ENCODE measurements at places on chromosomes 16 and 17.

DNA sequence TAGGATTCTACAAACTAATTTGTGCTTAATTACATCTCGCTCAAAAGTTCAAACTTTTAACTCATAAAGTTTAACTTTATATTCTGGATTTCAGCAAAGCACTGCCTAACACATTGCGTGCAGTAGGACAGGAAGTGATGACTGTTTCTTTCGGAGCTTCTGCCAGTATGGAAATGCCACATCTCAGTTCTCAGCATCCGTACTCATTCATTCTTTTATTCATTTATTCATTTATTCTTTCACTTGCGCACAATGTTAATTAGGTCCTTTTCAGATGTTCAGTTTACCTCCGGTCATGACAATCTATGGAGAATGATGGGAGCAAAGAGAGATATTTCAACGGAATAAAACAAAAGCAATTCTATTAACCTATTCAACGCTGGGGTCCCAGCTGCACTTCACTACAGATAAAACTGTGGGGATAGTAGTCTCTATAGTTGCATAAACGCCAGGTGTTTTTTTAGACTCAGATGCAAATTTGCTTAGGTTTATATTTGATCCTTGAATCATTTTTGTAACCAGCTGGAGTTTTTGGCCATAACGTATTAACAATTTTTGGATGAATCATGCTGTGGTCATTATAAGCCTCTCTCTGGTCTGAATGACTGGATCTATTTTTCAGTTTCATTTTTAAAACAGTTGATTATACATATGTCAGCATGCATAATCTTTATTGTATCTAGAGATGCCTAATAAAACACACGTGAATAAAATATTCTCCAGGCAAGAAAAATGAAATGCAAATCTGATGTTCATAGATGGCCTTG, 143.9 kb downstream of the KCNJ2 start:
- DNase-seq = no peak

DNA sequence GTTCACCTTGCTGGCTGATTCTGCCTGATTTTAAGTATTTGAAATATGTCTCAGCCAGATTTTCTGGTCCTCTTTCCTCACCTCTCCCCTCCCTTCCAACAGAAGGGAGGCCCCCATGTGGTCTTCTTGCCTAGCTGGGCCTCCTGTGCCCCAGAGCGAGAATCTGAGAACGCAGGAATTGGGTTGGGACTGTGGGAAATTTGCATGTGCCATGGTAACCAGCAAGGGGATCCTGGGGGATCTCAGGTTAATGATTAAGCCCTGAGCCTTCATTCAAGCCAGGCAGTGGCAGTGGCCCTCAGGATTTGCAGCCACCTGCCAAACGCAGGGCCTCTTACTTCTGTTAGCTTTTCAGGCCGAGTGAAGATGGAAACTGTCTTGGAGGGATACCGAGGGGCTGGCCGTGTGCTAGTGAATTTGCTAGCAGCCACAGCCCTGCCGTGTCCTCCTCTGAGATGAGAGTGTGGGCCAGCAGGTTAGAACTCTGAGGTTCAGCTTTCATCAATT, 40.2 kb downstream of the KSR1 start:
- DNase-seq = no peak

- no peak for DNase-seq
These were observed 44.1 kb downstream of the SLC7A5 start for GRCh38 chr16:87824991-87825841.

- peak; percentile 91 for DNase-seq
These were observed 65.9 kb upstream of the SDK2 start for GRCh38 chr17:73710095-73710592.

DNA sequence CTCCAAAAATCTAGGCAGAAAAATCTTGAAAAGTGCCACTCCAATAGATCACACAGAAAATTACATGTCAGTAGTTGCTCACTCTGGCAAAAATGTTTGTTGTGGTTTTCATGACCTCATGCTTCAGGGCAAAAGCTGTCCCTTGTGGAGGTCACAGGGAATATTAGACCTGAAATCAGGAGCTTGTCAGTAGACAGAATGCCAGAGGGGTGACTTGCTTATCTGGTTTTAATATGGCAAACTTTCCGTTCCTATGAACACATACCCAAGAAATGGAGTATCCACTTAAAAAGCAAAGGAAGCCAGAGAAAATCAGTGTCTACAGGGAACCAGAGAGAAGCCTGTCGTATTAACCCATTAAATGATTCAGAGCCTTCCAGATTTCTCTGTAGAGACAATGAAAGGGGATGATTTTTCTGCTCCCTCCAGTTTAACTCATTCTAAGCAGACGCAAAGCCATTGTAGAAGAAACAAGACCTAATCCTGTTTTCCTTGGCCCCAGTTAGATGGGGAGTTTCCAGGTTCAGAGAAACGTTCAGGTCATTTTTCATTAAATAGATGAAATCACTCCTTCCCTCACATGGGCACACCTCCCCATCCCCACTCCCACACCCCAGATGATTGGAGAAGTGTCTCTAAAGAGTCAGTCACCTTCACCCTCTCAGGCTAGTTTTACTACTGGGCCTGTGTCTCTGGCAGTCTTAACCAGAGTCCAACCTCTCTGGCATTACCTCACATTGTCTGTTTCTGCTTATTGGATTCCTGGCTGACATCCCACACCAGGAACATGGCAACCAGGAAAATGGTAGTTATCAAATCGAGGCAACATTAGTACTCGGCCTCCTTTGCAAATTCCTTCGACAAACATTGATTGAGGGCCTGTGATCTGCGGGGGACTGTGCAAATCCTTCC, 6.0 kb downstream of the SOX9 start:
- no peak for DNase-seq

GRCh38 chr17:55776271-55776670, 25.4 kb downstream of the PCTP start:
- DNase-seq = no peak

DNA sequence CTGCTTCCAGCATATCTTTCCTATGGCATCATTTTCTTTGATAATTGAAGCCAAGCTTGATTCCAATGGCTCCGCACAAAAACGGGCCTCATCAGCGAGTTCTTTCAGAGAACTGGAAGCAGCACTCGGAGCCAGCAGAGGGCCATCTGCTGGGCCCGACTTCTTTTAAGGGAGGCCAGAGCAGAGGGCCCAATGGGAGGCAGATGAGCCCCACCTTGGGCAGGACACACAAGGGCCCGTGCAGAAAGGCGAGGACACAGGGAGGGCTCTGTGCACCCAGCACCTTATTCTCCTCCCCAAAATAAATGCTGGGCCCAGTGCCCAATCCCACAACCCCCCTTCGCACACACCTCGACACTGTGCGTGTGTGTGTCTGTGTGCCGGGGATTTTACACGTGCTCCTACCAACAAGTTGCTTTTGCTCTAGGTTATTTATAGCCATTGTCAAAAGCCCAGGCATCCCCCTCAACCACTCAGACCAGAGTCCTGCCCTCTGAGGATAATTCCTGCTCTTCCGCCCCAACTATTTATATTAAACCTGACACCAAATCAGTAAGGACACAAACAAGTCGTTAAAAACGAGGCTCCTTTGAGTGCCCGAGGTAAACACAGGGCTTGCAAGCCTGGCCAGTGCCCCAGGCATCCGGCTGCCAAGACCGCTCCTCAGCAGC, 6.8 kb downstream of the AXIN2 start:
- no peak for DNase-seq

DNA sequence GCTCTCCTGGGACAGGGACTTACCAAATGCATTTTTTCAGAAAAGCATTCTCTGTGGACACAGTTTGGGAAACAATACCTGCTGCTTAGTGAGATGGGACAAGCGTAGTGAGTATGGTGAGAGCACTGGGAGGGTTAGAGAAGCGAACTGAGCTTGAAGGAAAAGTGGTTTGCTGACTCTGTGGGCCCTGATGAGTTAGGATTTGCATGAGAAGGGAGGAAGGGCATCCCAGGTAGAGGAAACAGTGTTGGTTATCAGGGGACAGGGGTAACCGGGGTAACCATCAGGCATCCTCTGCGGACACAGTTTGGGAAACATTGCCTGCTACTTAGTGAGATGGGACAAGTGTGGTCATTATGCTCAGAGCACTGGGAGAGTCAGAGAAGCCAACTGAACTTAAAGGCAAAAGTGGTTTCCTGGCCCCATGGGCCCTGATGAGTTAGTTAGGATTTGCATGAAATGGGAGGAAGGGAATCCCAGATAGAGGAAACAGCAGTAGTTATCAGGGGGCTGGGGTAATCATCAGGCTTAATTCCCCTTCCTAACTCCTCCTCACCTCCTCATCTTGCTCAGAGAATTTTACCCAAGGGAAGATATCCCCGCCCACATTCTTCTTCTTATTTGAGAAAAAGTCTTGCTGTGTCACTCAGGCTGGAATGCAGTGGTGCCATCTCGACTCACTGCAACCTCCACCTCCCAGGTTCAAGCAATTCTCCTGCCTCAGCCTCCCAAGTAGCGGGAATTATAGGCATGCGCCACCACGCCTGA, 319.3 kb downstream of the RBFOX1 start:
- DNase-seq = no peak

DNA sequence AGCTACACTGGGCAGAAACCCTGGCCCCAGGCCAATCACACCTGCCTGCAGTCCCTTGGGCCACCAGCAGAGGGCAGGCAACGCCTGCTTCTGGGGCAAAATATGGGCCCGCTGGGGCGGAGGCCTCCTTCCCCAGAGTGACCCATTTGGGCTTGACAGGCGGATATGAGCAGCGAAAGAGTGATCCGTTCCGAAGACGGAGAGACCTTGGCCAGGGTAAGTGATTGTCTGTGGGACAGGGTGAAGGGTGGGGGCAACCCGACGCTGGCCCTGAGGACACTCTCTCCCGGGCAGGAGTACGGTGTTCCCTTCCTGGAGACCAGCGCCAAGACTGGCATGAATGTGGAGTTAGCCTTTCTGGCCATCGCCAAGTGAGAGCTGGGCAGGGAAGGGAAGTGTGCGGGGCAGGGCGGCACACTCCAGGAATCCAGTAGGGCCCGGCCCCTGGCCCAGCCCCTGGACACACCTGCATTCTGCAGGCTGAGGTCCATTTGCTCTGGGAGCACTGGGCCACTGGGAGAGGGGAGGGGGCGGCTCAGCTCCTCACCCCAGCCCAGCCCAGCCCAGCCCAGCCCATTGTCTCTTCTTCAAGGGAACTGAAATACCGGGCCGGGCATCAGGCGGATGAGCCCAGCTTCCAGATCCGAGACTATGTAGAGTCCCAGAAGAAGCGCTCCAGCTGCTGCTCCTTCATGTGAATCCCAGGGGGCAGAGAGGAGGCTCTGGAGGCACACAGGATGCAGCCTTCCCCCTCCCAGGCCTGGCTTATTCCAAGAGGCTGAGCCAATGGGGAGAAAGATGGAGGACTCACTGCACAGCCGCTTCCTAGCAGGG, 3.5 kb upstream of the NHERF1 start:
- peak; percentile 96 for DNase-seq

Data from activated CD4-positive, alpha-beta T cell treated with anti-CD3 and anti-CD28 coated beads, Interleukin-2, amount 10 ng/mL, durations not matched to agents 24 days and 14 days (primary cell).